ENCODE measurements at places on chromosomes 16 and 17. TPM values are rescaled to one million over a fixed set of nuclear protein-coding genes. Genes with fewer than 3 reads are reported as not detected.

- DNase-seq: no peak
Measured at GRCh38 chr16:3904875-3905274, 24.4 kb upstream of the CREBBP start.

GRCh38 chr17:77882481-77883212 lies 75.9 kb upstream of the TNRC6C start:
- DNase-seq: no peak

DNA sequence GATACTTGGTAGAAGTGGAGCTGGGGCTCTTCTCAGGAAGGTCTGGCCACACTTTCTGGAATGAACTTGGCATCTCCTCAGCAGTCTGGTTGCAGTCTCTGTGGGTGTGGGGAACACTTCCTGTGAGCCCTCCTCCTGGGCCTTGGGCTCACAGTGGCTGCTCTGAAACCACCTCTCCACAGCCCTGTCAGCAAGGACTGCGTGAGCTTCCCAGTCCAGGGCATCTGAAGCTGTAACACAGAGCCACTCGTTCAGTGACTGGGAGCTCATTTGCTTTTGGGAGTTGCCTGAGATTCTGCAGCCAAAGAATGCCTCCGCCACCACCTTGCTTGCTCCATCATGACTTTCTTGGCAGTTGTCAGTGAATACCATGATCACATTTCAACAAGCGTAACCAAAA lies 60.0 kb downstream of the CLEC16A start:
- DNase-seq: no peak

DNA sequence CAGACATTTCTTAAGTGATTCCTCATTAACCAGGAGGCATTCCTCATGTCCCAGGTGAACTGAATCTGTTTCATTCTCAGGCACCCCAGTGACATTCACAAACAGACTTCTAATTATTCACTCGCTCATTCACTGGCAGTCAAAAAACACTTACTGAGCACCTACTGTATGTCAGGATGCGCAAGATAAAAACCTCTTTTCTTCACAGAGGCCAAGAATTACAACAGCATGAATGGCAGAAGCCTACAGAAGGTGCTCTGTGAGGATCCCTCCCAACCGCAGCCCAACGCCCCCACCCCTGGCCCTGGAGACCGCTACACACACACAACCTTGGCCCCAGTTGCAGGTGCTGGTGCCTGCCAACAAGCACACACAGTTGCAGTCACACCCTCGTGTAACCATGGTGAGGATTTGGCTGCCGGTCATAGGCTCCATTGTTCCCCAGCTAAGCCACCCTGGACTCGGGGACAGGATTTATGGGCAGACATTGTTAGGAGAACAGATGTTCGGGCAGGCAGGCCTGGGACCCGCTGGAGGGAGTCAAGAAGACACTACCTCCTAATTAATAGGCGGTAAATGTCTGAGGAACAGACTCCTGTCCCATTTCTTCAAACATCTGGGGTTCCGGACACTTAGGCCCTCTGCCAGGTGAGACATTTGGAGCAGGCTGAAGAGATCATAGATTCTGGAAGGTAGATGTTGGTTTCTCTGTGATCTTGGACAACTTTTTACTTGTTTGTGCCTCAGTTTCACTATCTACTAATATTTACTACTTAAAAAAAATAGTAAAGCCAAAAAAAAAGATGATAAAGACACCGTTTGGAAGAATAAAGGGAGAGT lies 43.2 kb downstream of the CUEDC1 start:
- DNase-seq: peak; percentile 94

GRCh38 chr16:85231959-85232358 lies 119.7 kb upstream of the CIBAR2 start:
- no peak for DNase-seq

- peak; percentile 92 for DNase-seq
Measured at GRCh38 chr17:34252444-34253138, 2.5 kb upstream of the CCL2 start.

- DNase-seq: no peak
Measured at GRCh38 chr17:42781639-42782165, 1.3 kb downstream of the WNK4 start.

DNA sequence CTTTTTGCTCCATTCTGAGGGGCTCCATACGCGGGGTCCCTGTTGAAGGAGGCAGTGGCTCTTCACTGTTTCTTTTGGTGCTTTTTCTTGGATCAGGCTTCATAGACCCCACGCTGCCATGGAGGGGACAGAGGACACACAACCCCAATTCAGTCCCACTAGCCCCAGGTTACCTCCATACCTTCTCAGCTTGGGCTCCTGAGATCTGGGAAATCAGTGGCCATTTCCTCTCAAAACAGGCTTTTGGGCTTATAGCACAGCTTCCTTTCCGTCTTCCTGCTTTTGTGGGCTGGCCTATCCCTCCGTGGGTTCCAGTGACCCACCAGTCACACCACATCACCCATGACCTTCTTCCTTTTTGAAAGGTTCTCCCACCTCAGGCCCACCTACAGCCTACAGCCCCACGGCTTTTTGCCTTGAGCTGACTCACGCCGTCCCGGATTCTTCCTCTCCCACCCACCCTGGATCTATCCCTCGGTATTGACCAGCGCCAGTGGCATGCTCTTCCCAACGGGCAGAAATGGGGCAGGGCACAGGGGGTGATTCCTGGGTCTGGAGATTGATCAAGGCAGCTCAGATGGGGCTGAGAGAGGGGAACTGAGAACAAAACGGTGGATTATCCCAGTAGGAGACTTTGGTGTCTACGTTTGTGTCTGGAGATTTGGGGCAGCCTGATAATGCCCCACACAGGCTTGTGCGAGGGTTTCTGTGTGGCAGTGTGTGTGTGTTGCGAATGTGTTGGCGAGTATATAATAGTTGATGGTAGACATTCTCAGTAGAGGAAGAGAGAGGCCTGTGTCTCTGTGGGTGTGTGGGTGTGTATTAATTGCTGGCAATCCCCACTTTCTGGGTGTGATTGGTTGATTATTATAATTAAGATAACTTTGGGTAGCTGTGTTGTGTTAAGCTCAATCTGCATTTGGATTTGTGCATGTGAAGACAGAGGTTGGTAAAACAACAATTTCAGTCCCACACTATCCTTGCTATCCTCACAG lies 3.8 kb downstream of the TBX21 start:
- DNase-seq: no peak

DNA sequence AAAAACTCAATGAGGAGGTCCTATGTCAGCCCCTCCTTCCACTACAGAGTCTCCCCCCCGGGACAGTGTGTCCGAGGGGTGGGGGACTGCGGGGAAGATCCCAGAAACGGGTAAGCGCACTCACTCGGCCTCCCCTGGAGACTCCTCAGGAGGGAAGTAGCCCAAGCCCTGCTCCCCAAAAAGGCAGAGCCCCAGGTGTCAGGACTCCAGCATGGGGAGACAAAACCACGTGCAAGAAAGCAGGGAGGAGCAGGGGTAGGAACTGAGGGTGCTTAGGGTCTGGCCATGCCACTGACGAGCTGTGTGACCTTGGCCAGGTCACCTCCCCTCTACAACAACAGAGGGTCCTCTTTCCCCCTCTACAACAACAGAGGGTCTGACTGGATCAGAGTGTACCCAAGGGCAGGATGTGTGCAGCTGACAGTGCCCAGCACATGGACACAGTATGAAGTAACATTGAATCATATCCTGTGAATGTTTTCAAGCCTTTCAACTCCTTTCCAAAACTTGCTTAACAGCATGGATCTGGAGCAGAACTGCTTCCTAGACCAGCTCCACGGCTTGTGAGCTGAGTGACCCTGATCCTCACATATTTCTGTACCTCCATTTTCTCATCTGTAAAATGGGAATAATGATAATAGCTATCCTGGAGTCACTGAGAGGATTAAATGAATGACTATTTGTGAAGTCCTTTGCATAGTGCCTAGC lies 2.1 kb upstream of the NAGS start:
- DNase-seq: no peak

- peak; percentile 83 for DNase-seq
Measured at GRCh38 chr17:7207120-7208001, 12.3 kb downstream of the DLG4 start.

DNA sequence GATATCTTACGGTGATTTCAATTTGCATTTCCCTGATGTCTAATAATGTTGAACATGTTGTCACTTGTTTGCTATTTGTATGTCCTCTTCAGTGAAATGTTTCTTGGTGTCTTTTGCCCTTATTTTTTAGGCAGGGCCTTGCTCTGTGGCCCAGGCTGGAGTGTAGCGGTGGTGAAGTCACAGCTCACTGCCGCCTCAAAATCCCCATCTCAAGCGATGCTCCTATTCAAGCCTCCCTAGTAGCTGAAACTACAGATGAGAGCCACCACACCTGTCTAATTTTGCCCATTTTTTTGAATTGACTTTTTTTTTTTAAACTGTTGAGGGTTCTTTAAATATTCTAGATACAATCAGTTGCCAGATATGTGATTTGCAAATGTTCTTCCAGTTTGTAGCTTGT lies 8.3 kb downstream of the UBE2G1 start:
- DNase-seq: no peak

- DNase-seq: no peak
Measured at GRCh38 chr17:41617698-41618097, 5.1 kb upstream of the KRT16 start.

GRCh38 chr16:50229149-50229726 lies 37.1 kb upstream of the ADCY7 start:
- DNase-seq: no peak

DNA sequence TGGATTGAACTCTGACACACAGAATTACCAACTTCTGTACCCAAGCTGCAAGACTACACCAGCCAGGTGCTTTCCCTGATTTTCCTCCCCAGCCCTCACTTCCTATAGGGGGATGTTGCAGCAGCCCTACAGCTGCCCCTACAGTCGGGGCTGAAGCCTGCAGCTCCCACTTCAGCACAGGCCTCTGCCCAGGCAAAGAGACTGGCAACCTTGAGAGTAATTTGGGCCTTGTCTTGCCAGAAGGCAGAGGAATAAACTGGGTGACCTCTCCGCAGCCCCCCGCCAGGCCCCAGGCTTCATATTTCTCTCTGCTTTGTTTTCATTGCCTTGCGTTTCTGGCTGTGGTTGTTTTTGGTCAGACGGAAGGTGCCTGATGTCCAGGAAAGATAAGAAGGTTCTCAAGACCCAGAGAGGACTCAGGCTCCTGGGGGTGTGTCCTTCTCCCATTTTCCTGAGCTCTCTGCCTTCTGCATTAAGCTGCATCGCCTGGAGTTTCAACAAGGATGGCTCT lies 32.0 kb downstream of the SLC6A4 start:
- DNase-seq: no peak

GRCh38 chr16:66523861-66524354 lies 26.0 kb downstream of the TK2 start:
- DNase-seq: no peak

Gene CLCN7
- polyA plus RNA-seq: 38.9 TPM

Gene C1QTNF8
- not detected for polyA plus RNA-seq

Gene NME3
- 123 TPM for polyA plus RNA-seq

Gene PSMC5
- polyA plus RNA-seq: 247 TPM

Gene FAM20A
- 65.8 TPM for polyA plus RNA-seq

Gene EPN3
- polyA plus RNA-seq: 28.7 TPM
